ENCODE measurements at places on chromosomes 1 and 21. TPM values are rescaled to one million over a fixed set of nuclear protein-coding genes. Genes with fewer than 3 reads are reported as not detected.

- H3K4me1 ChIP-seq: no peaks in the 10 kb centered on the region
- no peaks in the 10 kb centered on the region for H3K27me3 ChIP-seq
- H3K4me3 ChIP-seq: no peak overlapping the region
- no peak for DNase-seq
- peaks cover 19% of the 10 kb centered on the region for H3K36me3 ChIP-seq
These were observed 16.6 kb downstream of the MX1 start for GRCh38 chr21:41442481-41443186.

DNA sequence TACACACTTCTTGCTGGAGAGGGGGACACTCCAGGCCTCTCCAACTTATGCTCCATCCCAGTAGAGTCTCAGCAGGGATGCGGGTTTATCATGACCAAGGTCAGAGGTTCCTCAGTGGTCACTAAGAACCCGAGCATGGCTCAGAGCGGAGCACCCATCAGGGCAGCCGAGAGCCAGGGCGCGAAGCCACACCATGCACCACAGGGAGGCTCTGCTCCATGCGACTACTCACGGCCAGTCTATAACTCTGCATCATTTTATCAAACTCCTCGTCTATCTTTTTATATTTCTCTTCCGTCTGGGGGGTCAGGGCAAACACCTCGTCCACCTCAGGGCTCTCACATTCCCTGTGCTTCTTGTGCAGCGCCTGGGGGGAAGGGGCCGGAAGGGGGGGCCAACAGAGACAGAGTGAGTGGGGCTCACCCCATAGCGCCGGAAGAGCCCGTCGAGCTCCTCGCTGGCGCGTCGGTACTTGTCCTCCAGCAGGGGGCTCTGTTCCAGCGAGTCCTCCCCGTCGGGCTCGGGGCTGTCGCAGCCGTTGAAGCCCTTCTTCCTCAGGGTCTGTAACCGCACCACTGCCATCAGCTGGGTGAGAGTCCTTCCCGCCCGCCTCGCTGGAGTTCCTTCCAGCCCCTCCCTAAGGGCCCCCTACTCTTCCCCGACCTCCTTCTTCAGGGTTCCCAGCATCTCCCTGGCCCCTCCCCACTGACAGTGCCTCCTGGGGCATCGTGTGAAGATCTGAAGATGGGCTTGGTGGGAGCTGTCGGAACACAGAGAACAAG lies 20.0 kb downstream of the MEF2D start:
- peak overlapping the region; percentile 83 for H3K27ac ChIP-seq
- H3K4me3 ChIP-seq: no peak overlapping the region
- no peaks in the 10 kb centered on the region for H3K27me3 ChIP-seq

- H3K4me3 ChIP-seq: no peak overlapping the region
- no peaks in the 10 kb centered on the region for H3K36me3 ChIP-seq
- DNase-seq: no peak
- no peak overlapping the region for H3K27ac ChIP-seq
- H3K27me3 ChIP-seq: no peaks in the 10 kb centered on the region
- H3K4me1 ChIP-seq: no peaks in the 10 kb centered on the region
These were observed 20.6 kb downstream of the CLCA1 start for GRCh38 chr1:86489242-86489878.

- H3K4me1 ChIP-seq: no peaks in the 10 kb centered on the region
- no peaks in the 10 kb centered on the region for H3K27me3 ChIP-seq
- DNase-seq: no peak
- peak overlapping the region; percentile 94 for H3K27ac ChIP-seq
These were observed 652 bp downstream of the ARL8A start for GRCh38 chr1:202143768-202144401.

- peaks cover 14% of the 10 kb centered on the region for H3K36me3 ChIP-seq
- peak; percentile 85 for DNase-seq
- H3K4me1 ChIP-seq: peaks cover 100% of the 10 kb centered on the region
These were observed 7.7 kb downstream of the ARHGEF2 start for GRCh38 chr1:155970531-155971167.

DNA sequence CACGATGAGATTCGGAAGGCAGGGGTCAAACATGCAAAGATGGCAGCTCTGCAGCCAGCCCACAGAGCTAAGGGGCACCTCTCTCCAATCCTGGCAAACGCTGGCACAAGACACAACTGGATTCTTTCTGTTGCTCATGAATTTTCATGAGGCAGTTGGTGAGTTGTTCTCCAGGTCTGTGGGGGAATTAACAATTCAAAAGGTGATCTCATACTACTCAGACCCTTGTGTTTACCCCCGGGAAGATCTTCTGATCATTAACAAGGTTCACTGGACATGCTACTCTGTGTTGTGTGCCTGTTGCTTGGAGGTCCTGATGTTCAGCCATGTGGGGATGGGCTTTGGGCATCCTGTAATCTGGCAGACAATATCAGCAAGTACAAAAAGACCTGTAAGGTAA lies 128.9 kb downstream of the HHAT start:
- no peak for DNase-seq
- H3K4me1 ChIP-seq: no peaks in the 10 kb centered on the region
- H3K27me3 ChIP-seq: no peaks in the 10 kb centered on the region

- no peaks in the 10 kb centered on the region for H3K27me3 ChIP-seq
- H3K4me3 ChIP-seq: no peak overlapping the region
- no peaks in the 10 kb centered on the region for H3K4me1 ChIP-seq
- no peak overlapping the region for H3K27ac ChIP-seq
- no peaks in the 10 kb centered on the region for H3K36me3 ChIP-seq
These were observed 105.9 kb upstream of the C21orf91 start for GRCh38 chr21:17925000-17925610.

DNA sequence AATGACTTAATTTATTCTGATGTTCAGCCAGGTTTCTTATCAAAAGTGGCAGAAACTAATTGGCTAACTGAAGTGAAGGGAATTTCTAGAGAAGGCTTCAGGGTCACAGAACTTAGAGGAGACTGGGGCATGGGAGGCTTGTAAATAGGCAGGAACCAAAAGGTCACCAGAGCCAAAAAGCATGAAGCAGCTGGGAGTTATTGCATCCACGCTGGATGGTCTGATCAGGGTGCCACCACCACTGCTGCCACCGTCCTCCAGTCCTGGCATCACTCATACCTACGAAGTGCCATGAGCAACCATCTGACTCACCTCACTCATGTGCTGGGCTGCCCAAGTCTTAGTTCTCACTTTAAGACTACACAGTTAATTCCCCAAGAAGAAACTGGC lies 82.5 kb upstream of the DPH5 start:
- H3K36me3 ChIP-seq: no peaks in the 10 kb centered on the region
- DNase-seq: no peak
- no peak overlapping the region for H3K4me3 ChIP-seq
- H3K27ac ChIP-seq: no peak overlapping the region
- H3K4me1 ChIP-seq: peaks cover 33% of the 10 kb centered on the region
- no peaks in the 10 kb centered on the region for H3K27me3 ChIP-seq

GRCh38 chr1:94864821-94865220 lies 44.7 kb downstream of the SLC44A3 start:
- H3K4me3 ChIP-seq: no peak overlapping the region
- H3K27ac ChIP-seq: peak overlapping the region; percentile 89
- H3K27me3 ChIP-seq: no peaks in the 10 kb centered on the region

GRCh38 chr1:199982606-199983005 lies 44.9 kb upstream of the NR5A2 start:
- no peak overlapping the region for H3K4me3 ChIP-seq
- no peak overlapping the region for H3K27ac ChIP-seq
- no peaks in the 10 kb centered on the region for H3K4me1 ChIP-seq
- no peak for DNase-seq
- H3K27me3 ChIP-seq: no peaks in the 10 kb centered on the region
- H3K36me3 ChIP-seq: no peaks in the 10 kb centered on the region

DNA sequence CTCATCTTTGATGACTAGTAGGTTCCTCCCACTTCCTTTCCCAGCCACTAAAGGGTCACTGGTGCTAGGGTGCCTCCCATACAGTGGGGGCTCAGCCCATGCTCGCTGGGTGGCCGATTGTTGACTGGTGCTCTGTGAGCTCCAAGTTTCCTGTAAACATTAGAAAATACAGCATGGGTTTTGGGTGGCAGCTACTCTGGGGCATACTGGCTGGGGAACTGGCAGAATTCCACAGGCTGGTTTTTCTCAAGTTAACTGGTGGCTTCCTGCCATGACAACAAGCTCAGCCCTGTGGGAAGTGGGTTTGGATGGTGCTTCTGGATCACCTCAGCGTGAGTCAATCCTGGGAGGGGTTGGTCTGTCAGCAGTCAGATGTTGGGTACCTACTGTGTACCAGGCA lies 28.7 kb upstream of the CRNN start:
- DNase-seq: no peak
- no peaks in the 10 kb centered on the region for H3K27me3 ChIP-seq
- H3K4me1 ChIP-seq: peaks cover 14% of the 10 kb centered on the region

DNA sequence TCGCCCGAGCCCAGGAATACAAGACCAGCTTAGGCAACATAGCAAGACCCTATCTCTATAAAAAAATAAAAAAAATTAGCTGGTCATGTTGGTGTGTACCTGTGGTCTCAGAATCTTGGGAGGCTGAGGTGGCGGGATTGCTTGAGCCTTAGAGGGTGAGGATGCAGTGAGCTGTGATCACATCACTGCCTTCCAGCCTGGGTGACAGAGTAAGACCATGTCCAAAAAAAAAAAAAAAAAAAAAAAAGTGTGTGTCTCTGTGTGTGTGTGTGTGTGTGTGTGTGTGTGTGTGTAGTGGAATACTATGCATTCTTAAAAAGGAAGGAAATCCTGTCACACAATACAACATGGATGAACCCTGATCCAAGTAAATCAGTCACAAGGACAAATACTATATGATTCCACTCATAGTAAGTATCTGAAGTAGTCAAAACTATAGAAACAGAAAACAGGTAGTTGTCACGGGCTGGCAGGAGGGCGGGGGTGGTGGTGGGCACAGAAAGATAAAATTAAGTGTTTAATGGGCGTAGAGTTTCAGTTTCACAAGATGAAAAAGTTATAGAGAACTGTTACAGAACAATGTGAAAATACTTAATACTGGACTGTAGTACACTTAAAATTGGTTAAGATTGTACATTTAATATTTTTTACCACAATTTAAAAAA lies 47.8 kb downstream of the SELENOF start:
- no peaks in the 10 kb centered on the region for H3K36me3 ChIP-seq
- no peaks in the 10 kb centered on the region for H3K4me1 ChIP-seq
- DNase-seq: no peak
- no peaks in the 10 kb centered on the region for H3K27me3 ChIP-seq
- no peak overlapping the region for H3K4me3 ChIP-seq
- no peak overlapping the region for H3K27ac ChIP-seq

DNA sequence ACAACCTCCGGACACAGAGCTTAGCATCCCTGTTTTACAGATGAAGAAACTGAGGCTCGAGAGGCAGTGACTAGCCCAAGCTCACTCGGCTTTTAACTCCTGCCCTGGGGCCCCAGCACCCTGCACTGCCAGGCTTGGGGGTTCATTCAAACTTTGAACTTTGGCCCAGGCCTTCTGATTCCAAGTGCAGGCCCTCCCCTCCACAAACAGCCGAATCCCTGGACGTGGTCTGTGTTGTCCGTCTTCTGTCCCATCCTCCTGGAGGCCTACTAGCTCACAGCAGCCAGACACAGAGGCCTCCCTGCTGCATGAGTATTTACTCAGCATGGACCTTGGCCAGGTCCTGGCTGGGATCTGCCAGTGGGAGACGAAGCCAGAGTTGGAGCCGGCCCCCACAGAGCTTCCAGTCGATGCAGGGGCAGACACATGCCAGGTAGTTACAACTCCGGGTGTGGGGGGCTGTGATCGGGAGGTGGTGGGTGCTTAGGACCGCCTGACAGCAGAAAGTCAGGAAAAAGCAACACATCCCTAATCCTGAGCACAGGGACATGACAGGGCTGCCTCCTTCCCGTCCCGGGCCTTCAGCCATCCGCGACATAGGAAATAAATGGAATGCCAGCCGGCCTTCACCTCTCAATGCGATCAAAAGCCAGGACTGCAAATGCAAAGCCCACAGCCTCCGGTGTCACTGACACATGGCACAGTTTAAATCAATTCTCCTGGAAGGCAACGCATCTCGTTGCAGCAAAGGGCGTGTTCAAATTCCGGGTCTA lies 7.4 kb downstream of the IFFO2 start:
- H3K36me3 ChIP-seq: no peaks in the 10 kb centered on the region
- peak overlapping the region; percentile 20 for H3K4me3 ChIP-seq
- no peaks in the 10 kb centered on the region for H3K27me3 ChIP-seq
- peak overlapping the region; percentile 87 for H3K27ac ChIP-seq
- peaks cover 81% of the 10 kb centered on the region for H3K4me1 ChIP-seq

DNA sequence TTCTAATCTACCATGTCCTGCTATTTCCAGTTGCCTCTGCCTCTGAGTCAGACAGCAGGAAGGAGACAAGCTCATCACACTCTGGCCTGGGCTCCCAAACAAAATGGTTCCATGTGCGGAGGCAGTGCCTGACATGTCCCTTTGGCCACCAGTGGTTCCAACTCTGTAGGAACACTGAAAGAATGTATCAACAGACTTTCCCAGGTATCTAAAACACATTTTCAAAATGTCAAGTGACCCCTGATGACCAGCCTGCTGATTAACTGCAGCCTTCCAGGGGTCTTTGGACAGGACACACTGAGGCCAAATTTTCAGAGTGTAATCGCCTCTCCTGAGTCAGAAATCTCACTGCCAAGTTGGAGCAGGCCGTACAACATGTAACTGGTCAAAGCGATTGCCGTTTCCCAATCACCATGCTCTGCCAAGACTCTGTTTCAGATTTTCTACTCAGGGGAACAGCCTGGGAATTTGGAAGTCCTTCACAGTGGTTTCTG lies 172.7 kb downstream of the TPR start:
- H3K27ac ChIP-seq: peak overlapping the region; percentile 20
- no peak overlapping the region for H3K4me3 ChIP-seq
- H3K27me3 ChIP-seq: no peaks in the 10 kb centered on the region

- H3K27me3 ChIP-seq: no peaks in the 10 kb centered on the region
- no peak overlapping the region for H3K27ac ChIP-seq
- H3K36me3 ChIP-seq: no peaks in the 10 kb centered on the region
- H3K4me3 ChIP-seq: no peak overlapping the region
- H3K4me1 ChIP-seq: no peaks in the 10 kb centered on the region
These were observed 65.0 kb upstream of the RNPC3 start for GRCh38 chr1:103460511-103460910.

- H3K27ac ChIP-seq: no peak overlapping the region
- no peak for DNase-seq
These were observed 77.3 kb downstream of the TNFSF18 start for GRCh38 chr1:172973424-172973823.

ZNF593OS gene
- not detected for total RNA-seq

NPHS2 gene
- not detected for total RNA-seq

MPL gene
- total RNA-seq: not detected

MARK1 gene
- 20.0 TPM for total RNA-seq

NMNAT2 gene
- 40.0 TPM for total RNA-seq

OR14K1 gene
- total RNA-seq: not detected

MSH4 gene
- 0.12 TPM for total RNA-seq

MYOG gene
- total RNA-seq: not detected

TMCC2 gene
- 11.9 TPM for total RNA-seq

LIPI gene
- total RNA-seq: not detected

SAMD13 gene
- 0.59 TPM for total RNA-seq

All from right atrium auricular region (tissue), 2 donors.